ENCODE measurements at places on chromosomes 5 and 9. TPM values are rescaled to one million over a fixed set of nuclear protein-coding genes. Genes with fewer than 3 reads are reported as not detected.

GRCh38 chr5:155189981-155190380 is 176.4 kb downstream of the KIF4B start:
- H3K4me3 ChIP-seq: no peak overlapping the region
- no peaks in the 10 kb centered on the region for H3K4me1 ChIP-seq
- no peak overlapping the region for H3K27ac ChIP-seq
- H3K36me3 ChIP-seq: no peaks in the 10 kb centered on the region
- DNase-seq: no peak

GRCh38 chr9:99826579-99826978 is 4.9 kb downstream of the NR4A3 start:
- H3K4me1 ChIP-seq: peaks cover 4% of the 10 kb centered on the region
- DNase-seq: no peak
- H3K27me3 ChIP-seq: no peaks in the 10 kb centered on the region
- H3K36me3 ChIP-seq: no peaks in the 10 kb centered on the region

- no peak overlapping the region for H3K27ac ChIP-seq
- DNase-seq: no peak
- no peak overlapping the region for H3K4me3 ChIP-seq
- no peaks in the 10 kb centered on the region for H3K4me1 ChIP-seq
- no peaks in the 10 kb centered on the region for H3K36me3 ChIP-seq
- no peaks in the 10 kb centered on the region for H3K27me3 ChIP-seq
Observed at GRCh38 chr9:36053971-36054370, 17.3 kb downstream of the RECK start.

DNA sequence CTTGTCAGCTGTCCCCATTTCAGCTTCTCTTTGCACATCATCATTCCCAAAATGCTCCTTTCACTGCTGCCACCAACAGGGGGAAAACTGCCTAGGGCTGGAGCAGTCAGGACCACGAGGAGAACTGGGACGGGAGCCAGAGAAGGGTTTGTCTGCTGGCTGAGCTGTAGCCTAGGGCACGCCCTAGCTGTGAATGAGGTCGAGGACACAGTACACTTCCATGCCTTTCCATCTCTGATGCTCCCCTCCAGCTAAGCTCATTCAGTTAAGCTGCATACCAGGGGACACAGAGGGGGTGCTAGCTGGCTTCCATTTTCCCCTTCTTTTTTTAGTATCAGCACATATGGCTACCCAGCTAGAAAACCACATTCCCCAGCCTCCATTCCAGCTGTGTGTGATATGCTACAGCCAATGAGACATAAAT is 64.7 kb downstream of the STK10 start:
- H3K4me3 ChIP-seq: no peak overlapping the region
- DNase-seq: peak; percentile 57
- H3K4me1 ChIP-seq: no peaks in the 10 kb centered on the region
- no peaks in the 10 kb centered on the region for H3K36me3 ChIP-seq
- H3K27me3 ChIP-seq: no peaks in the 10 kb centered on the region

TMEM252 gene
- not detected for total RNA-seq

CATSPER3 gene
- total RNA-seq: 0.40 TPM

TMEM232 gene
- total RNA-seq: not detected

GRCh38 chr9:113641100-113641885 is 177.8 kb downstream of the RGS3 start:
- H3K4me1 ChIP-seq: no peaks in the 10 kb centered on the region
- H3K36me3 ChIP-seq: no peaks in the 10 kb centered on the region
- peak; percentile 19 for DNase-seq
- H3K27me3 ChIP-seq: no peaks in the 10 kb centered on the region
- no peak overlapping the region for H3K27ac ChIP-seq
- no peak overlapping the region for H3K4me3 ChIP-seq

DNA sequence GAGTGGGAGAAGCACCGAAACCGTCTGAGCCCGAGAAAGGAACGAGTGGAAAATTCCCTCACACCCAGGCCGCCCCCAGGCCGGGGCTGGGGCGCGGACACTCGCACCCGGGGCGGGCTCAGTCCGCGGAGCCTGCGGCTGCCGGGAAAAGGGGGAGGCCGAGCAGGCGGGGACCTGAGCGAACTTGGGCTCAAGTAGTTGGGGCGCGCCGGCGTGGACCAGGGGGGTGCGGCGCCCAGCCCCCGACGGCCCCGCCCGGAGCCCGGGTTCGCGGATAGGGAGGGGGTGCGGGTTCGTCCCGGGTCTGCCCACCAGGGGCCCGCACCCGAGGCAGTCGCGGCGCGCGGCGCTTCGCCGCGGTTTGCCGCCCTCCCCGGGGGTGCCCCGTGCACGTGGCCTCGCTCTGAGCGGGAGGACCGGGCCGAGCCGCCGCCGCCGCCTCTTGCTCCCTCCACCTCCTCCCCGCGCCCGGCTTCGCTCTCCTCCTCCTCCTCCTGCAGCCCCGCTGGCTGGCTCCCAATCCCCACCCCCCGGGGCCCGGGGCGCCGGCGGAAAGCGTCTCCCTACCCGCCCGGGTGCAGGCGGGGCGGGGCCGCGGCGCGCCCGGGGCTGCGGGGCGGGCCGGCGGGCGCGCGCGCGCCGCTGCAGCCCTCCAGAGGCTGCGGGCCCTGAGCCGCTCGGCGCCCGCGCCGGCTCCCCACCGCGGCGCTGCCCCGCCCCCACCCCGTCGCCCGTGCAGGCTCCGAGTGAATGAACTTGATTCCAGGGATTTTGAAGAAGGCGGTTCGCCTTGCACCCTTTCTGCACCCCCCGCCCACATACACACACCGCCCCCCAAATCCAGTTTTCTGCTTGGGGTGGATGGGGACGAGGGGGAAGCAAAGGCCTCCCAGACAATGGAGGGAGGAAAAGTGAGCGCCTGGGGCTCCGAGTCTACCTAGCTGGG is 1.3 kb upstream of the NFIB start:
- H3K36me3 ChIP-seq: no peaks in the 10 kb centered on the region
- H3K27me3 ChIP-seq: no peaks in the 10 kb centered on the region
- peak overlapping the region; percentile 75 for H3K4me3 ChIP-seq
- H3K4me1 ChIP-seq: peaks cover 35% of the 10 kb centered on the region
- peak overlapping the region; percentile 93 for H3K27ac ChIP-seq

- H3K4me3 ChIP-seq: no peak overlapping the region
- no peaks in the 10 kb centered on the region for H3K27me3 ChIP-seq
- peaks cover 5% of the 10 kb centered on the region for H3K4me1 ChIP-seq
- H3K27ac ChIP-seq: no peak overlapping the region
- DNase-seq: no peak
- H3K36me3 ChIP-seq: no peaks in the 10 kb centered on the region
Observed at GRCh38 chr9:136403915-136404800, 4.2 kb upstream of the SNAPC4 start.

KCNV2 gene
- not detected for total RNA-seq

DNA sequence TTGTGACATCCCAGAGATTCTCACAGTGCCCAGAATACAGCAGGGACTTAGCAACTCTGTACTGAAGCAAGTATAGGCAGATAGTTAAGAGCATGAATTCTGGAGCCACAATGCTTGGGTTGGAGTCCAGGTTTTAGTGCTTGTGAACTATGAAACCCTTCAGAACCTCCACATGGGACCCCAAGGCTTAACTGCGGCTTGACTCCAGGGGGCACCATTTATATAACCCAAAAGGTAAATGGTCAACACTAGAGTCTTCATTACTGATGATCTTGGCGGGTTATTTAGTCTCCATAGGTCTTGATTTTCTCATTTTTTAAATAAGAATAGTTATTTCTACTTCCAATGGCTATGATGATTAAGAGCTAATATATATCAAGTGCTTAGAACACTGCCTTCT is 390.3 kb downstream of the TAF11L14 start:
- no peaks in the 10 kb centered on the region for H3K36me3 ChIP-seq
- no peak for DNase-seq
- no peak overlapping the region for H3K27ac ChIP-seq
- no peak overlapping the region for H3K4me3 ChIP-seq

SLC6A3 gene
- not detected for total RNA-seq

DNA sequence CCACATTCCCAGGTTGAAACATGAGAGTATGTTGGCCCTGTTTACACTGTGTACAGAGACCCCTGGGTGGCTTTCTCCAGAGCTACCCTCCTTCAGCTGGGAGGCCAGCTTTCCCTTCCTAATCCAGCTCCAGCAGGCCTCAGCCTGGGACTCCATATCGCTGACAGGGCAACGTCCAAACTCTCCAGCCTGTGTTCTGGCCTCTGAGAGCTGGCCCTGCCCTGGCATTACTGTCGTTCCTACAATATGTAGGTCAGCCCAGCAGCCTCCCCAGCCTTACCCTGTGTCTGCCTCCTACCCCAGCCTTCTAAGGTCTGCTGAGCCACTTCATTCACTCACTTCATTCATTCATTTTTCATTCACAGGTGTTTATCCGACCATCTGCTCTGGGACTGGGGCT is 8.3 kb upstream of the EEIG1 start:
- no peaks in the 10 kb centered on the region for H3K36me3 ChIP-seq
- no peaks in the 10 kb centered on the region for H3K27me3 ChIP-seq
- no peak overlapping the region for H3K4me3 ChIP-seq
- no peak for DNase-seq

- H3K36me3 ChIP-seq: no peaks in the 10 kb centered on the region
- H3K4me3 ChIP-seq: no peak overlapping the region
- DNase-seq: peak; percentile 7
- H3K4me1 ChIP-seq: peaks cover 15% of the 10 kb centered on the region
- H3K27ac ChIP-seq: 0 out of 2 replicates have a peak overlapping the region, but pooled peaks have one; percentile 16
Observed at GRCh38 chr9:17064558-17064957, 70.3 kb upstream of the CNTLN start.

PGM5 gene
- 90.2 TPM for total RNA-seq

GRCh38 chr5:5979761-5980537 is 398.4 kb downstream of the MED10 start:
- H3K27ac ChIP-seq: peak overlapping the region; percentile 85
- H3K4me3 ChIP-seq: peak overlapping the region; percentile 6
- peak; percentile 98 for DNase-seq
- H3K36me3 ChIP-seq: no peaks in the 10 kb centered on the region

GRCh38 chr5:1224631-1225030 is 550 bp upstream of the SLC6A18 start:
- peaks cover 13% of the 10 kb centered on the region for H3K4me1 ChIP-seq
- H3K27me3 ChIP-seq: peaks cover 7% of the 10 kb centered on the region
- no peak overlapping the region for H3K4me3 ChIP-seq
- no peaks in the 10 kb centered on the region for H3K36me3 ChIP-seq
- DNase-seq: no peak

GRCh38 chr9:96279932-96280331 is 22.0 kb downstream of the HSD17B3 start:
- H3K4me3 ChIP-seq: no peak overlapping the region
- H3K4me1 ChIP-seq: no peaks in the 10 kb centered on the region
- H3K27ac ChIP-seq: no peak overlapping the region
- H3K36me3 ChIP-seq: no peaks in the 10 kb centered on the region

- peak; percentile 3 for DNase-seq
- peaks cover 8% of the 10 kb centered on the region for H3K27me3 ChIP-seq
- H3K36me3 ChIP-seq: no peaks in the 10 kb centered on the region
Observed at GRCh38 chr9:126719618-126720031, 85.2 kb upstream of the ZBTB43 start.

DNA sequence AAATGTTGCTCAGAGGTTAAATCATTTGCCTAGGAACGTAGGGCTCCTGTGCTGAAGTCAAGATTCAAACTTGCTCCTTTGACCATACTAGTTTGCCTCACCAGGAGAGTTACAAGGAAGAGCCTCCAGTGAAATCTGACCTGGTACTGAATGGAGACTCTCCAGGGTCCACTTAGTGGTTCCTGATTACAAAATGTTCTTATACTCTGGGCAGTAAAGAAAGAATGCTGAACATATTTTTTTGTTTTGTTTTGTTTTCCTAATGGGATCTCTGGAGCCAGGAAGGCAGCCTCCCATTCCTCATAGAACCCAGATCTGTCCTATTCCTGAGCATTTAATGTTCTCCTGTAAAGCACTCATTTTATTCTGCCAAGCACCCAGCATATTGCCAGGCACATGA is 256.5 kb upstream of the CLINT1 start:
- H3K36me3 ChIP-seq: no peaks in the 10 kb centered on the region
- H3K4me3 ChIP-seq: no peak overlapping the region
- DNase-seq: no peak

MYORG gene
- total RNA-seq: 4.7 TPM

OR2K2 gene
- total RNA-seq: 0.26 TPM

DNA sequence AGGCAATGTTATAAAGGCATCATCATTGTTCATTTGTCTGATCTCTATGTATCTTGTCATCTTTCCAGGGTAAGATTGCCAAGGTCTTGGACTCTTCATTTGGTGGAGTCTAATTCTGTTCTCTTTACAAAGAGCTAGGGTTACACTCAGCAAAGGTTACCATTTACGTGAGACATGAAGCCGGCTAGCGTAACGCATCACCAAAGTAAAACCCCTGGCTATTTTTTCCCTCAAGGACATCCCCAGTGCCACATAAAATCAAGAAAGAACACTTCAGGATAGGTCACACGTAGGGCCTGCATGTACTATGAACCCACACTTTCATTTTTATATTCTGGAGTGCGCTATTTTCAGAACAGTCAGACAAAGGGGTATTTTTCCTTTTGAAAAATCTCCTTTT is 20.0 kb upstream of the MYOT start:
- no peaks in the 10 kb centered on the region for H3K27me3 ChIP-seq
- H3K4me1 ChIP-seq: no peaks in the 10 kb centered on the region
- no peak overlapping the region for H3K27ac ChIP-seq
- H3K4me3 ChIP-seq: no peak overlapping the region
- H3K36me3 ChIP-seq: no peaks in the 10 kb centered on the region
- DNase-seq: no peak

LCP2 gene
- not detected for total RNA-seq

DNA sequence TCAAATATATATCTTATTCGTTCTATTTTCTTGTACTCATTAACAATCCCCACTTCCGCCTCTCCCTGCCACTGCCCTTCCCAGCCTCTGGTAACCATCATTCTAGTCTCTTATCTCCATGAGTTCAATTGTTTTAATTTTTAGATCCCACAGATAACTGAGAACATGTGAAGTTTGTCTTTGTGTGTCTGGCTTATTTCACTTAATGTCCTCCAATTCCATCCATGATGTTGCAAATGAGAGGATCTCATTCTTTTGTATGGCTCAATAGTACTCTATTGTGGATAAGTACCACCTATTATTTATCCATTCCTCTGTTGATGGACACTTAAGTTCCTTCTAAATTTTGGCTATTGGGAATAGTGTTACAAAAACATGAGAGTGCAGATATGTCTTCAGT is 17.2 kb upstream of the CMYA5 start:
- H3K36me3 ChIP-seq: no peaks in the 10 kb centered on the region
- no peak for DNase-seq
- no peaks in the 10 kb centered on the region for H3K4me1 ChIP-seq

- H3K4me3 ChIP-seq: peak within 1 kb of the TSS; percentile 79
- H3K4me1 ChIP-seq: peaks cover 10% of the 10 kb centered on the region
- no peaks in the 10 kb centered on the region for H3K27me3 ChIP-seq
- H3K36me3 ChIP-seq: peaks cover 20% of the 10 kb centered on the region
- DNase-seq: peak; percentile 100
Observed at GRCh38 chr5:157142317-157143126, at the start of gene MED7. Gene MED7 (minus strand): TSS chr5:157142865. CDS start chr5:157139431, 3,434 bp downstream.

DNA sequence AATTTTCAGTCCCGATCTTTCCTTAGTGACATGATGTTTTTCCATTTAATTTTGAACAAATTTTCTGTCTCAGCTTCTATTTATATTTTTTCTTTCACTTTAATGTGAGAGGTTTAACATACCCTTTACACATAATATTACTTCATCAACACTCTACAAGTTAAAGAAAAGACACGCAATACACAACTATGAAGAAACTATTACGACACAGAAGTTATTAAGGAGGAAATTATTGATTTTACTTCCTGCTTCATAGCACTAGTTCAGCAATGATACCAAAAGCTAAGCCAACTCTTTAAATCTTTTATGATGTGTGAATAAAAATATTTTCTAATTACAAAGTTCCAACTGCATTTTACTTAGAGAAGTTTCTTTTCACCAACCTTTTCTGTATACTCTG is 432.3 kb upstream of the DAB2 start:
- no peak for DNase-seq
- no peaks in the 10 kb centered on the region for H3K27me3 ChIP-seq
- no peaks in the 10 kb centered on the region for H3K4me1 ChIP-seq
- no peaks in the 10 kb centered on the region for H3K36me3 ChIP-seq
- no peak overlapping the region for H3K27ac ChIP-seq

Measured in PC-3 (cell line).